ENCODE measurements at places on chromosomes 2 and 18.

DNA sequence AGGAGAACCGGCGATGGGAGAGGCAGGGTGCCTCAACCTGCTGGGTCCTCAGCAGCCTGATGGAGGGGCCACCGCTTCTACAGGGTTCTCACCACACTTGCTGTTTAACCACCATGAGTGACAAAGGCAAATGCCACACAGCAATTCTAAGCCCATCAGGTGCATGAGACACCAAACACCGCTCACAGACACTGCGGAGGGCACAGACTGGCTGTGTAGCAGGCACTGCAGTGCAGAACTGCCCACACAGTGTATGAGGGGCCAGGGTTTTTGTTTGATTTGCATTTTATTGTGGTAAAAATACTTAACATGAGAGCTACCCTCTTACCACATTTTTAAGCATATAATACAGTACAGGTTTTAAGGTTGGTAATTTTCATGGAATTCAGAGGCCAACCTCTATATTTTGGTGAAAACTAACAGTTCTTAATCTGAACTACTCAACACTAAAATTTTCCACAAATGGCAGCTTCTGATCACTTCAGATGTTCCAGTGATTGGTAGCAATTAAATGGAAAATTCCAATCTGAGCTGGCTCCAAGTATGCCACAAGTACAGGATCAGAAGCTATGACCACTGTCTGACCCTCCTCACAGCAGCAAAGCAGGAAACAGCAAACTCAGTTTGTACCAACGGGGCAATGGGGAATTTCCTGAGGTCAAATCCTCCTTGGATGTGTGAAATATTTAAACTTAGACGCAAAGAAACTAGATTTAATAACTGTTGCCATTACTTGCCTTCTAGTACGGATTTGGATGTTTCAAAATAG lies 67.7 kb downstream of the FAM210A start:
- no peak for DNase-seq

GRCh38 chr2:69810550-69810949 lies 18.9 kb upstream of the GMCL1 start:
- no peak for DNase-seq

- DNase-seq = peak; percentile 36
These were observed 147.7 kb downstream of the KLHL29 start for GRCh38 chr2:23532391-23533337.

GRCh38 chr2:237961637-237962036 lies 5.2 kb upstream of the UBE2F start:
- DNase-seq = no peak

GRCh38 chr2:3265981-3266924 lies 111.4 kb downstream of the EIPR1 start:
- DNase-seq = no peak

GRCh38 chr2:108634011-108634410 lies 85.3 kb upstream of the RANBP2 start:
- no peak for DNase-seq

DNA sequence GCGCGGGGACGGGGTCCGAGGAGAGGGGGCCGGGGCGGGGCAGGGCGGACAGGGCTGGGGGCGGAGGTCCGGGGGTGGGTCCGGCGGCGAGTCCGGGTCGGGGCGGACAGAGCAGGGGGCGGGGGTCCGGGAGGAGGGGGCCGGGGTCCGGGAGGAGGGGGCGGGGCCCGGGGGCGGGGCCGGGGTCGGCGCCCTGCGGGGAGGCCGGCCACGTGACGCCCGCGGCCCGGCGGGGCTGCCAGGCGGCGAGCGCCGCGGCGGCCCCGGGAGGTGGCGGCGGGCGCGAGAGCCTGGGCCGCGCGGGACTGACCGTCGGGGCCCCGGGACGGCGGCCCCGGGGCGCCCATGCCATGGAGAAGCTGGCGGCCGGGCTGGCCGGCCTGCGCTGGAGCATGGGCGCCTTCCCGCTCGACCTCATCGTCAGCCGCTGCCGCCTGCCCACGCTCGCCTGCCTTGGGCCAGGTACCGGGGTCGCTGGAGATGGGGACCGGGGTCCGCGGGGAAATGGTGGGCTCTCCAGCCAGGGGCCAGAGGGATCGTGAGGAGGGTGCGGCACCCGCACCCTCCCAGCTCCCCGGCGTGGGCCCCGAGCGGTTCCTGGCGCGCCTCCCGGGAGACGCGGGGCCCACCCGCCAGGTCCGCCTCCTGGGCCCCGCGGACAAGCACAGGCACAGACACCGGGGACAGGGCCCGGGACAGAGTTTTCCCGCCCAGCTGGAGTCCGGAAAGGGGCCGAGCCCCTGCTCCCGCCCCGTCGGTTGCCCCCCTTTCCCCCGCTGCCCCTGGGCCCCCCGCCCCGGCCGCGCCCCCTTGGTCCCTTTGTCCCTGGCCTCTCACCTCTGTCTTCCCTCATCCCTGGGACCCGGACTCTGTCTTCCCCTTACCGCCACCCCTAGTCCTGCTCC lies at the start of gene GAREM2:
GAREM2 (plus strand) TSS at position 218 of the 905 bp plus-strand sequence; CDS start at position 351, 133 bp downstream.
- no peak for DNase-seq

GRCh38 chr2:8889978-8890377 lies 52.6 kb upstream of the KIDINS220 start:
- no peak for DNase-seq

DNA sequence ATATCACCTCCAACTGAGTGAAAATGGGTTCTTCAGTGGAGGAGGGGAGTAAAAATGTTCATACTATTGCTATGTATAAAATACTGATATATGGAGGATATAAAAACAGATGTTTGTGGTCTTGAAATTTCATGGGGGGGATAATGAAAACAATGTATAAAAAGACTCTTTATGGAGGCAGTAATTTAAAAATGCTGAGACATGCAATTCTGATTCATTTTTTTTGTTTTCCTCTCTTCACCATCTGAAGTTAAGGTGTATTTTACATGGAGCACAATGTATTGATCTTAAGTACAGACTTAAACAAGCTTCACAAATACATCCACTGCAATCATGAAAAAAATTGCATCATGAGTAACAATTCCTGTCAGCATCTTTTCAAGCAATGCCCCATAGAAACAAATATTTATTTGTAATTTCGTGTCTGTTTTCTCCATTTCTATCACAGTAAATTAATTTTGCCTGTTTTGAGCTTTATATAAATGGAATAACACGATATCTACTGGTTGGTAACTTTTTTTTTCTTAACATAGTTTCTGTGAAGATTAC lies 393.2 kb upstream of the ZNF804A start:
- no peak for DNase-seq

GRCh38 chr2:169260846-169261642 lies 101.3 kb downstream of the LRP2 start:
- no peak for DNase-seq
